ENCODE measurements at places on chromosomes 2 and 18. TPM values are rescaled to one million over a fixed set of nuclear protein-coding genes. Genes with fewer than 3 reads are reported as not detected.

NGEF gene
- total RNA-seq: 4.6 TPM

KCNF1 gene
- 0.54 TPM for total RNA-seq

DNA sequence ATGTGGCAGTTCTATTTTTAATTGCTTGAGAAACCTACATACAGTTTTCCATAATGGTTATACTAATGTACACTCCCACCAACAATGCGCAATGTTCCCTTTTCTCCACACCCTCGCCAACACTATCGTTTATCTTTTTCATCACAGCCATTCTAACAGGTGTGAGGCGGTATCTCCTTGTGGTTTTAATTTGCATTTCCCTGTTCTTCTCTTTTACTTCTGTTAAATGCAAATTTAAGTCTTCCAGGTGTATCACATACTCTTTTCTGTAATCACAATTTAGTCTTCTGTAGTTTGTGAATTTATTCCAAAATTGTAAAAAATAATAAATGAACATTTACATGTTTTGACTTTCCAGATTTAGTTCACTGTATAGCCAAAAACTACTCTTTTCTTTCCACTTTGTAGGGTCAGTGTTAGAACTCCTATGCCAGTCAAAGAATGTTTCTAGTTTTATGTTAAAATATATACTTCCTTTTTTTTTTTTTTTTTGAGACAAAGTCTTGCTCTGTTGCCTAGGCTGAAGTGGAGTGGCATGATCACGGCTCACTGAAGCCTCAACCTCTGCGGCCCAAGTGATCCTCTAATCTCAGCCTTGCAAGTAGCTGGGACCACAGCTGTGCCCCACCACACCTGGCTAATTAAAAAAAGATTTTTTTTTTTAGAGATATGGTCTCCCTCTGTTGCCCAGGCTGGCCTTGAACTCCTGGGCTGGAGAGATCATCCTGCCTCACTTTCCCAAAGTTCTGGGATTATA lies 15.4 kb upstream of the ACYP2 start:
- no peak for DNase-seq

- DNase-seq: no peak
Observed at GRCh38 chr18:10522574-10522973, 3.3 kb upstream of the NAPG start.

DNA sequence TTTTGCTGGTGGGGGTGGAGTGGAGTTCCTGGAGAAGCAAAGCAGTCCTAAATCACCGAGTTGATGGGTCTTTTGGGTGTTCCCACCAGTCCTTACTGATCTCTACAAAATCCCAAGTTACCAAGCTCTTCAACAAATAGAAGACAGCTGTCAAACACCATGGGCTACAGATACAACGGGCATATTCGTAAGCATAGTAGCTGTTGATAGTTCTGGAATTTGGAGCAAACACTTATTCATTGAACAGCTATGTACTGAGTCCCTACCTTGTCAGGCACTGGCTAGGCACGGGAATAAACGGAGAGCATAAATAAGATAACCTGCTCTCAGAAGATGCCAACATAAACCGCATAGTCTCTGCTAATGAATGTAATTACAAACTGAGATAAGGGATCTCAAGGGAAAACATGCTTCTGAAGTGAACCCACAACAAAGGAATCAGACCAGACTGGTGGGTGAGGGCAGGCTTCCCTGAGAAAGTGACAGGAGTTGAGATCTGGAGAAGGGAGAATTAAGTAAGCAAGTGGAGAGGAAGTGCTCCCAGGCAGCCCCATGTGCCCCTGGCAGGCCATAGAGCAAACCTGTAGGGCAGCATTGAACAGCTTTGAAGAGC lies 947 bp upstream of the ANKRD44 start:
- DNase-seq: no peak

TANK gene
- 76.8 TPM for total RNA-seq

DNA sequence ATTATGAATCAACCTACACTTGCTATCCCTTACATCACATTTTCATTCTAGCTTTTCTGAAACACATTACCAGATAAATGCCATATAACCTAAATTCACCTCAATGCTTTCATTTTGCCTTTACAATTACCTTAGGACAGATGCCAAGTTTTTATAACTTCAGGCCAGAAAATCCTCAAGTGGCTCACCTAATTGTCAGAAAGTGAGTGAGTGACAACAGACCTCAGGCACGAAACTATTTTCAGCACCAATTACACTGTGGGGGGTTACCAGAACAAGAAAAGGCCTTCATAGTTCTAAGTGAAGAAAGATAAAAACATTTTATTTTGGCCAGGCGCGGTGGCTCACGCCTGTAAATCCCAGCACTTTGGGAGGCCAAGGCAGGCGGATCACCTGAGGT lies 52.3 kb upstream of the ST8SIA5 start:
- no peak for DNase-seq

- no peak for DNase-seq
Observed at GRCh38 chr2:122515731-122516290, 760.4 kb downstream of the TSN start.

- no peak for DNase-seq
Observed at GRCh38 chr2:69744456-69744855, 2.5 kb downstream of the ANXA4 start.

- no peak for DNase-seq
Observed at GRCh38 chr2:181158427-181158826, 178.0 kb downstream of the UBE2E3 start.

- peak; percentile 33 for DNase-seq
Observed at GRCh38 chr18:50970006-50970405, 2.2 kb downstream of the ELAC1 start.

XPO1 gene
- total RNA-seq: 96.7 TPM

- no peak for DNase-seq
Observed at GRCh38 chr18:59593291-59593717, 103.9 kb downstream of the CCBE1 start.

DNA sequence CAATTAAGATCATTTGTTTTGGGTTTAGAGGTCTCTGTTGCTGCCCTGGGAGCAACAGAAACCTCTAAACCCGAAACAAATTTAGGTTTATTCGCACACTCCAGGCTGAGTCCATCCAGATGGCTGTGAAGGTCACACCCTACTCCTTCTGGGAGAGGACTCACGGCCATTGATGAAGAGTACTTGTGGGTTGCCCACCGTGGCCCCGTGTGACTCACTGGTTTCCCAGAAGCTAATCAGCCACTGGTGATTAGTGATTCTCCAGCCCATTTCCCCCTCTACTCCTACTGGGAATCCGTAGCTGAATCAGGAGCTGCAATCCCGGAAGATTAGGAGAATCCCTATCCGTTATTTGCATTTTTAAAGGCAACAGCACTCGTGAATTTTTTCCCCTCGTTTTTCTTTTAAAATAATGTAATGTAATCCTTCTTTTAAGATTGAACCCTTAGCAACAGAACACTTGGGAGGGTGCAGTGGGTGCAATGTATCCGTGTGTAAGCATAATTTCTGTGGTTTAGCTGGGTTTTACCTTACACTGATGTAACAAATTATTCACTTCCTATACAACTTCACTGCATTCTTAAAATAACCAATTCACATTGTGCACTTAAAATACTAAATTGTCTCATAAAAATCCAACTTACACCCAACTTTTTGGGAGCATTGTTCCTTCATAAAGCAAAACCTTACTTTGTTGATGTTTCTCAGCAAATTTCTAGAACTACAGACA lies 27.5 kb upstream of the EPAS1 start:
- DNase-seq: no peak

DNA sequence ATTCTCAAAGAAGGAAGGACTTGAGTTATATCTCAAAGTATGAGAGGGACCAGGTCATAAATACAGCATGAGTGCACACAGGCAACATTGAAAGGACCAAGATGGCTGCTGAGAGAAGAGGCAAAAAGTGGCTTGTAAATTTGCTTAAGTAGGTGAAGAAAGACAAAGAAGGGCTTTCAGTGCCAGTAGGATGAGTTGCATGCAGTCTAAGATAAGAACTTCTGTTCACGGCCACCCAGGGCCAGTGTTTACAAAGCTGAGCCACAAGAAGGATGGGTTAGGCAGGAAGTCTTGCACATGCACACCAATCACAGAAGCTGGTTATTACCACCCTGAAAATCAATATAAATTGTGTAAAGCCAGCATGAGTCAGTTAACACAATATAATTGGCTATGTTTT lies 3.1 kb upstream of the ABCB11 start:
- no peak for DNase-seq

DNA sequence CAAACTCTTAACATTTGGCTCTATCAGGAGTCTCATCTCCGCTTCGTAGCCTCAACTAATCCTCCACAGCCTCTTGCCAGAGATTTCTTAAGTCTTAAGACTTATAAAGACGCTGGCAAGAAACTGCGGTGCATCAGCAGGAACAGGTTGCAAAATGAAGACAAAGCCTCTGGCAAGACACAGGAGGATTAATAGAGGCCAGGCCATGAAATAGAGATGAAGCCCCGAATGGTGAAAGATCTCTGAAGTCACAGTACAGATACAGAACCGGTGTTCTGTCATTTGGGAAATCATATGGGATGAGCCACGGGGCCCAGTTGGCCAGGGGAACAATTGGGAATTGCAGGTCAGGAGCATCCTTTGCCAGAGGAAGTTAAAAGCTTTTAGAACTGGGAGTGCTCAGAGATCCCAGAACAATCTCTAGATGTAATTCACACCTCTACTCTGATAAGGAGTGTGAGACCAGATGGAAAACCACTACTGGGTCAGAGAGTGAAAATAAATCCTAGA lies 190.9 kb upstream of the FOSL2 start:
- no peak for DNase-seq

DNA sequence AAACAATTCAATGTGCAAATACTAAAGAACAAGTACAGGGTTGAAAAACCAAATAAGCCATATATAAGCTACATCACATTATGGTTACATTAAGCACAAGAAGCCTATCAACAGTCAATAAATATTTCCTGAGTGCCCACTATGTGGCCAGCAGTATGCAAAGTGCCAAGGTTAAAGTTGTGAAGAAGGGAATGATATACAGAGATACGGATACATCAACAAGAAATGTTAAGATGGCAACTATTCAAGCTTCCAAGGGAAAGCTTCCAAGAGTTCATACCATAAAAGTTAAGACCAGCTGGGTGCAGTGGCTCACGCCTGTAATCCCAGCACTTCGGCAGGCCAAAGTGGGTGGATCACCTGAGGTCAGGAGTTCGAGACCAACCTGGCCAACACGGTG lies 14.0 kb downstream of the DYM start:
- DNase-seq: no peak

DNA sequence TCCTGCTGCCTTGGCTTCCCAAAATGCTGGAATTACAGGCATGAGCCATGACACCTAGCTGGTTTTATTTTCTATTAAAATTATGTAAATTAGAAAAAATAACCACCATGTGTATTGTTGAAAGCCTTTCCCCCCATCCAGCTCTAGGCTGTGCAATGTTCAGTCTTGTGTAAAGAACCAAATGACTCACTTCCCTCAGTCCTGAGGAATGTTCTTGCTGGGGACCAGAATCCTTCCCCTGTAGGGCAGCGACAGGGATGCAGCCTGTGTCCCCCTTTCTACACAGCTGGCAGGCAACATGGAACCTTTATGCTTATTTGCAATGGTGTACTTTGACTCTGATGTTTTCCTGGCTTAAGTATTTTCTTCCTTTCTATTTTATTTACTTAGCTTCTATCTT lies 29.4 kb downstream of the AOX1 start:
- peak; percentile 62 for DNase-seq

GRCh38 chr2:11646530-11646929 lies 23.5 kb downstream of the NTSR2 start:
- no peak for DNase-seq

All from mammary epithelial cell (primary cell).